ENCODE measurements at places on chromosomes 3 and 15.

GRCh38 chr3:94587291-94587690 lies 524.4 kb downstream of the NSUN3 start:
- no peak for DNase-seq

DNA sequence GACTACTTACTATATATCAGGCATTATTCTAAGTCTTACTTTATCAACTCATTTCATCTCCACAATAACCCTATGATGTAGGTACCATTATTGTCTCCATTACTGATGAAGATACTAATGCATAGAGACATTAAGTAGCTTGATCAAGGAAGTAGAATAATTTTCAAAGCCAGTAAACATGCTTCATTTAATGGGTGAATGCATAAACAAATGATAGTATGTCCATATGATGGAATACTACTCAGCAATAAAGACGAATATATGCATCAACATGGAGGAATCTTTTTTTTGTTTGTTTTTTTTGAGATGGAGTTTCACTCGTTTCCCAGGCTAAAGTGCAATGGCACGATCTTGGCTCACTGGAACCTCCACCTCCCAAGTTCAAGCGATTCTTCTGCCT lies 184.9 kb downstream of the FMN1 start:
- DNase-seq: no peak

GRCh38 chr3:57737840-57738239 lies 18.3 kb upstream of the SLMAP start:
- no peak for DNase-seq

- no peak for DNase-seq
Measured at GRCh38 chr3:150703299-150703755, 393 bp downstream of the ERICH6 start.

GRCh38 chr3:176934698-176935097 lies 262.6 kb downstream of the TBL1XR1 start:
- DNase-seq: no peak

DNA sequence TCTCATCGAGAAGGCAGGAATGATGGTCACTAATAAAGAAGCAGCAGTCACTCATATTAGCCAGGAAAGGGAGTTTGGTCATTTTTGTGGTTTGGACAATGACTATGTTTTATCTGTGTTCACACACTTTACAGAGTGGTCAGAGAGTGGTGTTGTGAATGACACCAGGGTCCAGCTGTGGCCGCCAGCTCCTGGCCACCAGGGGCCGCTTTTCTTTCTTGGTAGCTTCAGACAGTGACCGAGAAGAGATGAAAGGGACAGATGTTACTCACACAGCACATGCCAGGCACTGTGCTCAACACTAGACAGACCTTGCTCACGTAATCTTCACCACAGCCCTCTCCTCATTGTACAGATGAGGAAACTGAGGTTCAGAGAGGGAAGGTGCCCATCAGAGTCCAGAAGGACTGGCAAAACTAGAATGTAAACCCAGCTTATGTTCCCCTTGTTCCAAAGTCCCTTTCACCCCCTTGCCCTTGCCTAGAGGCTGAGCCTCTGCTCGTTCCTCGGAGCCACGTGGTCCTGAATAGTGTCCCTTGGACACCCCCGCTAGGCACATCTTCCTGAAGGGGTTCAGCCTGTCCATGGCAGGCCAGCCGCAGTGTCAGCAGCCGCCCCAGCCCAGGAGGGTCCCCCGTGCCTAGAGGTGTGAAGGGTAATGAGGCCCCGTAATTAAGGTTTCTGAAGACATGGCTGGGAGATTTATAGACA lies 55.6 kb downstream of the CYP11A1 start:
- DNase-seq: no peak

- no peak for DNase-seq
Measured at GRCh38 chr15:58471348-58471747, 39.6 kb downstream of the LIPC start.

- no peak for DNase-seq
Measured at GRCh38 chr3:52493232-52494017, 1.7 kb upstream of the STAB1 start.

DNA sequence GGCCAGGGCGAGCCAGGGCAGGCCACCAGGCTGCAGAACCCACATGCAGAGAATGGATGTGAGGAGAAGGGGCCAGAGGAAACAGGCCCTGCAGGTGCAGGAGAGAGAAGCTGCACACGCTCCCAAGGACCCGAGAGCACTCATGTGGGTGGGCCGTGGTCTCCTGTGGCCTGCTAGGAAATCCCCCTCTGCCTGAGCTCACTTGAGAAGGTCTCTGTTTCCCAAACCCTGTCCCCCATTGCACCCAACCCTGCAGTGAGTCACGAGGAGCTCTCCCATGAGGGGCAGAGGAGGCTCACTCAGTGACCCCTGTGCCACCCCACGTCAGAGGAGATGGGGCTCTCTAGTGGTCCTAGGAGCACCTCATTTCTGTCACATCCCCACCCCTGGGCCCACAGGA lies 111.1 kb downstream of the KLF13 start:
- peak; percentile 68 for DNase-seq

- DNase-seq: no peak
Measured at GRCh38 chr3:11690863-11691766, 47.4 kb upstream of the VGLL4 start.

DNA sequence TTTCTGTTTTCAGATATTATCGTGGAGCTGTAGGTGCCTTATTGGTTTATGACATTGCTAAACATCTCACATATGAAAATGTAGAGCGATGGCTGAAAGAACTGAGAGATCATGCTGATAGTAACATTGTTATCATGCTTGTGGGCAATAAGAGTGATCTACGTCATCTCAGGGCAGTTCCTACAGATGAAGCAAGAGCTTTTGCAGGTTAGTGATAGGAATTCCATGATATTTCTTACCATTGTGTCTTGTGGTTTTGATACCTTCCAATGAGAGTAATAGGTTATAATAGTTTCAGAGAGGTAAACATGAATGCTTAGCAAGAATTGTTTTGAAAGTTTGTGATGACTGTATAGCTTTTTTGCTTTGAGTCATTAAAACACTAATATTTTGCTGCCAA lies 8.5 kb downstream of the RAB11A start:
- no peak for DNase-seq

DNA sequence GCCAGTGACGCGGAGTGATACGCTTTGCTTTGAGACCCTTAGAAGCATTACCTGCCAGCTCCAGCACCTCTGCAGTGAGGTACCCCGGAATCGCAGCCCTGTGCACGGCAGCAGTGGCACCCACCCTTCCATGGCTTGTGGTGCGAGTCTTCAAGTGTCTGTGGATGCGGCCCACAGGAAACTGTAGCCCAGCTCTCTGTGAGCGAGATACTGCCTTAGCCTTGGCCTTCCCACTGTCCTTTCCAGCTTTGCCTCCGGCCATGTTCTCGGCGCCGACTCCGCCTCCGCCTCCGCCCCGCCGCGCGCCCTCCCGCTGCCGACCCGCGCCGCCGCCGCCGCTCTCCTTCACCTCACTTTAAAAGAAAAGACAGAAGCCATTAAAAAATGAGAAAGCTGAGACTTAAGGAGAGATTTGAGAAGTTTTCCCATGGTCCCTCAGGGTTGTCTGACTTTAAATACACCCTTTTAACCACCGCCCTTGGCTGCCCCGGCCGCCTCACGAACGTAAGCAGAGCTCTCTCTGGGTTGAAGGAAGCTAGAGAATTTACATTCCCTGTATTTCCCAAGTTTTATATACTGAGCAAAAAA lies 78.5 kb upstream of the FAM174B start:
- DNase-seq: no peak

- DNase-seq: no peak
Measured at GRCh38 chr3:25588441-25589103, 76.1 kb downstream of the TOP2B start.

GRCh38 chr3:179666436-179667035 lies 13.7 kb downstream of the USP13 start:
- DNase-seq: no peak

- DNase-seq: peak; percentile 48
Measured at GRCh38 chr3:177057768-177058167, 139.5 kb downstream of the TBL1XR1 start.

DNA sequence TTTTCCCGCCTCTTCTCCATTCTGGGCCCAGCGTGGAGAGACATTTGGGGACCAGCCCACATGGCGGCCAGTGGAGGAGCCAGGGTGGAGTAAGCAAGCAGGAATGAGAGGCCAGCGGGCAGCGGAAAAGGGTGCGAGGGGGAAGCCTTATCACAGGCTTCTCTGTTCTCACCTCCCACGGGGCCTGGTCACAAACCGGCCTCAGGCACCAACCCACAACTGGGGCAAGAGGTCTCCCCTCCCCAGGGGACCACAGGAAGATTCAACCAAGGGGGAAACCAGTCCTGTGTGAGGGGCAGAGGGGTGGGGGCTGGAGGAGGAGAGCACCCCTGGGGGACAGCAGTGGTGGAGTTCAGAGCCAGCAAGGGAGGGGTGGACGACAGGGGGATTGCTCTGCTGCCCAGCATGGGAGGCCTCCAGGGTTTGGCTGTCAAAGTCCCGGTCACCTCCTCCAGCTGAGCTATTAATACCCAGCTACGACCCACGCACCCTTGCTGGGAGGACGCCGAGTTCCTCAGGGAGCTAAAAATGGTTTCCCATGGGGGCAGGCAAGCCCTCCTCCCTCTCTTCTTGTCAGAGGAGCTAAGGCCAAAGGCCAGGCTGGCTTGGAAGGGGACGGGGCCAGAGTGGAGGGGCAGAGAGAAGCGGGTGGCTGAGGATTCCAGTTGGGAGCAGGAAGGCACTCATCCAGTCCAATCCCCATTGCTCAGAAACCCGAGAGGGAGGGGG lies 23.8 kb upstream of the RPL29 start:
- DNase-seq: no peak

GRCh38 chr3:130907966-130908365 lies 14.1 kb downstream of the ATP2C1 start:
- DNase-seq: no peak

- no peak for DNase-seq
Measured at GRCh38 chr3:54703923-54704322, 223.9 kb downstream of the LRTM1 start.

- no peak for DNase-seq
Measured at GRCh38 chr15:41006479-41006878, 53.2 kb downstream of the CHAC1 start.

DNA sequence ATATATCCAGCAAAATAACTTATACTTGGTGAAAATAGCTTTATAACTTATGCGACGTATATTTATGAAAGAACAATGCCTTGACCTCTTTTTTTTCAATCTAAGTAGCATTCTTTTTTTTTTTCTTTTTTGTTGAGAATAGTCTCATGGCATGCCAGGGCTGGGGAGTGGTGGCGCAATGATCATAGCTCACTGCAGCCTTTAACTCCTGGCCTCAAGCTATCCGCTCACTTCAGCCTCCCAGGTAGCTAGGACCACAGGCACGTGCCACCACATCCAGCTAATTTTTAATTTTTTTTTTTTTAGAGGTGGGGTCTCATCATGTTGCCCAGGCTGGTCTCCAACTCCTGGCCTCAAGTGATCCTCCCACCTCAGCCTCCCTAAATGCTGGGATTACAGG lies 43.5 kb downstream of the RAB8B start:
- DNase-seq: no peak

DNA sequence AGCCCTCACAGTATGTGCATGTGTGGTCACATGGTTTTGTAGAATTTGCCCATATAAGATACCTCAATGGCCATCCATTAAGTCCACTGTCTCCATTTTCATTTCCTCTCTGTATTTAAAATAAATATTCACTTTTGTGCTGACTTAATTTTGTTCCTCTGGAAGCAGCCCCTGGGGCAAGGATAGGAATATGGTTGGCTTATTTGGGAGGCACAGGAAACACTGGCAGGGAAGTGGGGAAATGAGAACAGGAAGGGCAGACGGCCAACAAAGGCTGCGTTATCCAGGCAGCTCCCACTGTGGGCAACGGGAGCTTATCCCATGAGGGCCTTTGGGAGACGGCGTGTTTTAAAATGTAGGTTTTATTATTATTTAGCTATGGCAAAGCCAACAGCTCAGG lies 148.6 kb downstream of the SHQ1 start:
- DNase-seq: no peak

DNA sequence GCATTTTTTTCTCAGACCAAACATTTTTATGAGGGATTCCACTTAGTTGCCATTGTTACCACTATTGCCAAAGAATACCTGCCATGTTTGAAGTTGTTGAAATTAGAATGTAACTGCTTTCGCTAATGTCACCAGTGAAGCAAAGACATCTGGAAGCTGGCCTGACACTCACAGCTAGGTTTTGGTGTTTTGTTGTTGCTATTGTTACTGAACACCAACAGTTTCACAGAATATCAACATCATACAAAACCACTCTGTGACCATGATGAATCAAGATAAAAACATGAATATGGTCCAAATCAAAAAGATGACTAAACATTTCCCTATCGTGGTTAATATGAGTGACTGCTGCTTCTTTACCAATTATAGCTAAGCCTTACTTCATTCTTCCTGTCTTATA lies 6.9 kb upstream of the CFAP20DC start:
- no peak for DNase-seq

DNA sequence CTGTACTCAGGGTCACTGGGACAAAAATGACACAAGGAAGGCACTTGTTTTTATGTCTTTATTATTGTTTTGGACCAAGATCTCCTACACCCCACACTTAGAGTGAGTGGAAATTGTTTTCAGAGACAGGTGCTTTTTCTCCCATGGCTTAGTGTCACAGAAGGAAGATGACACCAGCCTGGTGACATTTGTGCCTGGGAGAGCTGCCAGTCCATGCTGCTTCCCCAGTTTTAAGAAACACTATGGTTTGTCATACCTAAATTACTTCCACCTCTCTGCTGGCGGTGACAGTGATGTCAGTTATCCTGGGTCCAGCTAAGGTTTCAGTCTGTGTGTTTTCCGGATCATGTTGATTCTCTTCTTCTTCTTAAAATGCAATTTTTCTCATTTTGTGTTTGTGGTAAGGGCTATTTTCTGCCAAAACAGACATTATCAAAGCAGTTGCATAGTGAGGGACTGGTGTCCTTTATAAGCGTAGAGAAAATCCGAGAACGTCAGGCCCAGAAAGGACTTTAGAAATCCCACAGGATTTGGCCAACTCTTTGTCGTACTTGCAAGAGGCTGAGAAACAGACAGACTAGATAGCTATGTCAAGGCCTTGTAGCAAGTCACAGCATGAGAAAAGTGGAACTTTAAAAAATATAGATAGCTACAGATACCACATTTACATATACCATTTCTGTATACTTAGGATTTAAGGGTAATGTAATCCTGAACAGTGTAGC lies 149.5 kb downstream of the TP63 start:
- DNase-seq: no peak

DNA sequence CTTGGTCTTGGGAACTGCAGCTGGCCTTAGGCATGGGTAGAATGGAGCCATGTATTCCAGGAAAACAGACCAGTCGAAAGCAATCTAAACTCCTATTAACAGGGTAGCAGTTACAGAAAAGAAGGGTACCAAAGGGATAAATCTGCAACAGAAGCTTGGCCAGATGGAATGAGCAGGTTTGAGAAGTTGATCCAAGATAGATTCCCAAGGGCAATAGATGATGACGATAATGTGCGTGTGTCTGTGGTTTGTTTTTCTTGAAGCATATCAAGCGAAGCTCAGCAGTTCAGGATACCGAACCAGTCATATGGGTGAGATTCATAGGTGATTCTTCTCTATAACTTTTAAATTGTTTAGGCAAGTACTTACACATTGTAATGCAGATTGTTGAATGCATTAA lies 203.8 kb upstream of the SEMA6D start:
- no peak for DNase-seq
